Esophagus (tissue), 2 donors: ENCODE measurements at places on chromosomes 3 and 15. TPM values are rescaled to one million over a fixed set of nuclear protein-coding genes. Genes with fewer than 3 reads are reported as not detected.

Gene OR5H1
- polyA plus RNA-seq, result not detected

Gene SERINC4
- polyA plus RNA-seq, result 0.18 TPM

Gene TTLL13
- polyA plus RNA-seq, result 0.07 TPM

Gene EHD4
- 13.4 TPM for polyA plus RNA-seq

Gene CPB1
- polyA plus RNA-seq, result 0.29 TPM

Gene CHRFAM7A
- 0.16 TPM for polyA plus RNA-seq

Gene TMEM266
- polyA plus RNA-seq, result 0.14 TPM

Gene WDR93
- polyA plus RNA-seq, result 0.02 TPM
